Activated naive CD8-positive, alpha-beta T cell treated with anti-CD3 and anti-CD28 coated beads, Interleukin-2, amount 50 U/mL, for 16 hours (primary cell): ENCODE measurements at places on chromosomes 4 and X.

GRCh38 chrX:151870602-151871001, 42.1 kb upstream of the MAGEA4 start:
- no peak for DNase-seq

- no peak for DNase-seq
These were observed 69.9 kb downstream of the GASK1B start for GRCh38 chr4:158102904-158103303.

DNA sequence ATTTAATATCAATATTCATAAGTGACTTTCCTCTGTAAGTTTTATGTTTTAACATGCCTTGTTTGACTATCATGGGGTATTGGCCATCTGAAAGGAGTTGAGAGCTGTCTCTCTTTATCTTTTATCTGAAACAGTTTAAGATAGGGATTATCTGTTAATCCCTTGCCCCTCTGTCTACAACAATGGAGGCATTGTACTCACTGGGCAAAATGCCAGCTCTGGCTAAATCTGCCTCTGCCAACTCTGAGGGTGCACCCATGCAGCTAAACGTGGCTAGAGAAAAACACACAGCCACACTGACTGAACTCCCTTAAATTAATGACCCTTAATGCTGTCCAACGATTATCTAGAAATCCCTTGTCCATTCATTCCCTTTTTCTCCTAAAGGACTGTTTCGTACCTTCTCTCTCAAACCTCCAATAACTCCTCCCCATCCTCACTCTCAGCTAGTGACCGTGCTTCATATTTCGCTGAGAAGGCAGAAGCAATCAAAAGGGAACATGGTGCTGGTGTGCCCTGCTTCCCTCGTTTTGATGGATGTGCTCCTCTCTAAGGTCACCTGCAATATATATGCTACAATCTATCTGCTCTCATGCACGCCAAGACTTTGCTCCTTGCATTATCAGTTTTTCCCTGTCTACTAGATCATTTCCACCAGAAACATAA, 10.3 kb downstream of the PHKA2 start:
- DNase-seq: no peak

- no peak for DNase-seq
These were observed 35.6 kb upstream of the SFRP2 start for GRCh38 chr4:153824501-153824900.

GRCh38 chr4:71941001-71941400, 90.8 kb upstream of the NPFFR2 start:
- no peak for DNase-seq

DNA sequence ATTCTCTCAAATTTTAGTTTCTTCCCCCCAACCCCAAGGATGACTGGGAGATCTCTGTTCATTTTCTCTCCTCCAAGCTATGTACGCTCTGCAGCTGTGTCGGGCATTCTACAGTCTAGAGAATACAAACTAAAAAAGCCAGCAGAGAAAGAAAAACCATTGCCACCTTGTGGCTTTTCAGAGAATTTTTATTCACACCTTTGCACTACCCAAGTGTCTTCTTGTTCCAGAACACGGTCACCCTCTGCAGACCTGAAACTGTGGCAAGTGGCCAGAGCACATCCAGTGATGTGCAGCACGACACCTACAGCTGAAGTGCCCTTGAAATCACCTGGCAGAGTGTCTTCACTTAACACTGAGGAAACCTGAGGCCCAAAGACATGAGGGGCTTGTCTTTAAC, 68.6 kb downstream of the CHST7 start:
- no peak for DNase-seq
